Keratinocyte (primary cell): ENCODE measurements at places on chromosomes 13 and 19. TPM values are rescaled to one million over a fixed set of nuclear protein-coding genes. Genes with fewer than 3 reads are reported as not detected.

FFAR1 gene
- not detected in 3 replicates for polyA plus RNA-seq

CYP4F8 gene
- not detected in 3 replicates for polyA plus RNA-seq

KLK7 gene
- 22.4 to 33.8 TPM (median 29.2 TPM) in 3 replicates for polyA plus RNA-seq

FLT1 gene
- 0.01 to 0.21 TPM (median 0.02 TPM) in 3 replicates for polyA plus RNA-seq

ZNF20 gene
- polyA plus RNA-seq = 1.6 to 3.4 TPM (median 2.4 TPM) in 3 replicates

DPF1 gene
- 1.5 to 1.9 TPM (median 1.8 TPM) in 3 replicates for polyA plus RNA-seq

DNA sequence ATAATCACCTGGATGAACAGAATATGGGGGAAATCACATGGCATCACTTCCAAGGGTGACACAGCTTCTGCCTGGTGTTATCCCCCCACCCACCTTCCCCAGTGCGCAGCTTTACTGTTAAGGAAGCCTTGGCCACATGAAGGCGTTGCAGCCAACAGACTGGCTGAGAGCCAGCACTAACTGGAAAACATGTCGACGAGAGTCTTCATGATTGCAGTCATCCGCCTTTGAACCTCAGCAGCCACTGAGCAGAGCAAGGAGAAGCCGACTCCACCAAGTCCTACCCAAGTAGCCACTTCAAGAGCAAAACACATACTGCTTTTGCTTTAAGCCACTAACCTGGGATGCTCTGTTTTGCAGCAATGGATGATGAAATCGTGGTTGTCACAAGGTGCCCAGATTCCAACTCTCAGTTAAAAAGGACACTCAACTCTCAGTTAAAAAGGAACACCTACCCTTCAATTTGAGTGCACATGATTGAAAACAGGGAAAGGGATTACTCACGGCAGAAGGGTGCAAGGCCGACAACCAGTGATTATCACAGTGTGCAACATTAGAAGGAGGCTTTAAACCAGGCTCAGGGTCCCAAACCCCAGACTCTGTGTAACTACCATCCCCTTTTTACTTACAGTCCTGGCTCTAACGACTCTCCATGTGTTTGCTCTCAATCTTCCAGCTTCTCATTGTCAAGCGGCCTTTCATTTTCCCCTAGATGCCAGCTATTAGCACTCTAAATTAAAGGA is 149.1 kb downstream of the KLF12 start:
- no peak overlapping the region for H3K4me3 ChIP-seq
- H3K4me1 ChIP-seq = no peaks in the 10 kb centered on the region
- DNase-seq = no peak
- H3K27me3 ChIP-seq = no peaks in the 10 kb centered on the region
- no peaks in the 10 kb centered on the region for H3K36me3 ChIP-seq

DNA sequence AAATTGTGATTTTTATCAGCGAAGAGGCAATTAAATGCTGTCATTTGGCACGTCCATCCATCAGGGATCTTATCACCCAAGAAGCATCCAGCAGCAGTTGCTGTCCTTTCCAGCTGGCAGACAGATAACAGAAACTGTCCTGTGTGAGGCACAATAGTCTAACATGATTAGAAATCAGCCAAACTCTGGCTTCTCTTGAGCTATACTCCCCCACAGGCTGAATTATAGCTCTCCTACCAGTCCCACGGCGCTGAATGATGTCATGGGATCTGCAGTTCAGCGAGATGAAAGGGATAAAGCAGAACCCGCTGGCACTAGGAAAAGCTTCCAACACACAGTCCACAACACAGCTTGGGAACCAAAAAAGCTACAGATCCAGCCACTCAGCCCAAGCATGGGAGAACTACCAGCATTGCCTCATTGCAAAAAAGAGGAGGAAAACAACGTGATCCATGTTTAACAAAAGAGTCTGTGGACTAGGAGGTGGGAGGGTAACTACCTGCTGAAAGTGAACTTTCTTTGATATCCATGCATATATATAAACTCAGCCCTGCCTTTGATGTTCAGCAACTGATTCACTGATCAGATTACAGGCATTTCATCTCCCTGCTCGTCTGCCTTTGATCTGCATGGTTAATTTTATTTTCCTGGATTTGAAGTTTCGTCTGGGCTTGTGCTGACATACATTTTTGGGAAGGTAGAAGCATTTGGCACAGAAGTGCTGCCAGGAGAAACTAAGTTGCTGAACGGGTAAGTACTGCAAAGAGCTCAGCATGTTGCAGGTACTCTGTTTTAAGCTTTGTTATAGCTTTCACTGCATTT is at the start of gene TNFRSF19:
TSS of gene TNFRSF19 (plus strand) at position 314 of the 822 bp plus-strand sequence. CDS start 19,772 bp downstream, outside the sequence.
- DNase-seq = no peak
- H3K27ac ChIP-seq = no peak within 1 kb of the TSS
- peaks cover 11% of the 10 kb centered on the region for H3K4me1 ChIP-seq
- H3K4me3 ChIP-seq = peak within 1 kb of the TSS; percentile 29
- no peaks in the 10 kb centered on the region for H3K36me3 ChIP-seq

DNA sequence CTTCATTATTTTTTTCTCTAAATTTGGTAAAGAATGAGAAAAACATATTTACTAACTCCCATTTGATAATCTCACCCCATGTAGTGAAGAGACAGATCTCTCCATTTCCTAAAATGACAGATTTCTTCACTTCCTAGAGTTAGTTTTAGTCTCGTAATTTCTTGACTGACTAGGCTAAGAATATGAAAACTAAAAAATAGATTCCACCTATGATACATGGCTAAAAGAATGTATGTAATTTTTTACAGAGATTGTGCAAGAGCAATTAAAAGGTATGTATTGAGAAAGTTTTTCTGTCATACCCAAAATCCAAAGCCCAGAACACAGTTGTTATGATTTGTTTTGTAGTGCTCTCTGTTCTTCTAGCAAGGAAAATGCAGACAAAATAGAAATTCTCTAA is 9.5 kb downstream of the NALCN start:
- H3K36me3 ChIP-seq = no peaks in the 10 kb centered on the region
- no peak for DNase-seq
- no peaks in the 10 kb centered on the region for H3K27me3 ChIP-seq
- H3K4me1 ChIP-seq = no peaks in the 10 kb centered on the region
- no peak overlapping the region for H3K4me3 ChIP-seq

GRCh38 chr19:18058208-18059009 is 28.3 kb downstream of the IL12RB1 start:
- H3K4me1 ChIP-seq = no peaks in the 10 kb centered on the region
- H3K27me3 ChIP-seq = no peaks in the 10 kb centered on the region
- H3K36me3 ChIP-seq = no peaks in the 10 kb centered on the region
- no peak overlapping the region for H3K4me3 ChIP-seq
- no peak for DNase-seq

- H3K36me3 ChIP-seq = no peaks in the 10 kb centered on the region
- no peak overlapping the region for H3K27ac ChIP-seq
- H3K4me1 ChIP-seq = peaks cover 9% of the 10 kb centered on the region
- DNase-seq = no peak
- no peak overlapping the region for H3K4me3 ChIP-seq
These were observed 551.6 kb downstream of the MYO16 start for GRCh38 chr13:109180905-109181425.

GRCh38 chr13:80173224-80173623 is 167.7 kb downstream of the SPRY2 start:
- no peak for DNase-seq
- H3K4me3 ChIP-seq = no peak overlapping the region
- no peak overlapping the region for H3K27ac ChIP-seq
- peaks cover 3% of the 10 kb centered on the region for H3K4me1 ChIP-seq

DNA sequence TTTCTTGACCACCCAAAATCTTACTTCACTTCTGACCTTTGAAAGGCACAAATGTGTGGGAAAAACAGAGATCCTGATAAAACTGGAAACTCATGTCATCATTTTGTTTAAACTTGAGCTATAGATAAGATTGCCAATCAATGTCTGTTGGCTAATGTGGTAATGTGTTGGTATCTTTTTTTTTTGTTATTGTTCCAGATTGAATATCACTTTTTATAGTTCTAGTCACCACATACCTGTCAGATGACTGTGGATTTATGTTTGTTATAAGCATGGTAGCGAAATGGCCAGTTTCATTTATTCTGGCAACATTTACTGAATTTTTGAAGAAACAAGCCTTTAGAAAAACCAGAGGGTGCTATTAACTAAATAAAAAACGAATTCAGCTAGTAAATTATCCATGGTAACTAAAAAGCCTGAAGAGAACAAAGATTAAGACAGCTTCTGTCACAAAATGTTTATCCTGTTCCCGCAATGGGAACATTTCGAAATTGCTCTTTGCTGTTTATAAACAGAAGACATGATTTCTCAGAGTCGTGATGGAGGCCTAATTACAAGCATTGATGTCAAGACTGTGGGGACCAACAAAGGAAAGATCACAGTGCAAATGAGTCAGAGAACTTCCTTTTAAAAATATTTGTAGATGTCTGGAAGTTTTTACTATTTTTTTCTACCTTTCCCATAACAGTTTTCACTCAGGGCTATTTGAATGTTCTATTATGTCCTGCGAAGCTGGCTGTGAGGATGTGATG is 82.9 kb upstream of the POSTN start:
- H3K27me3 ChIP-seq = no peaks in the 10 kb centered on the region
- H3K4me3 ChIP-seq = no peak overlapping the region
- no peak overlapping the region for H3K27ac ChIP-seq

- peaks cover 4% of the 10 kb centered on the region for H3K36me3 ChIP-seq
- no peaks in the 10 kb centered on the region for H3K27me3 ChIP-seq
- H3K4me3 ChIP-seq = no peak overlapping the region
- H3K4me1 ChIP-seq = peaks cover 14% of the 10 kb centered on the region
- H3K27ac ChIP-seq = no peak overlapping the region
- no peak for DNase-seq
These were observed 27.4 kb downstream of the LRCH1 start for GRCh38 chr13:46580362-46580839.

DNA sequence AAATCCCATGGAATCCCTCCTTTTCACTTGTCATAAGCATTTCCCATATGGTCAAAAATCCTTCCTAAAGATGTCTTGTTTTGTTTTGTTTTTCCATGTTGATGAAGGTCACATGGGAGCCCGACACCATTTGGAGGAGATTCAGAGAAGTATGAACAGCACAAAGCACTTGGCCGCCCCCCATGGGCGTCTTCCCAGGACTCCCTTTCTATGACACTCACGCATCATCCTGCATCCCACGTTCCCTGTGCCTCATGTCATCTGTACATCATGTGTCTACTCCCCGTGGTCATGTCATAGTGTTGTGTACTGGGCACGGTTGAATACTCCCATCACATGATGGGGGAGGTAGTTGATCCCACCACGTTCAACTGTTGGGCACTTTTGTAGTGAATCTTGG is 2.0 kb downstream of the ZSCAN1 start:
- no peaks in the 10 kb centered on the region for H3K27me3 ChIP-seq
- no peak overlapping the region for H3K4me3 ChIP-seq
- H3K36me3 ChIP-seq = no peaks in the 10 kb centered on the region
- DNase-seq = no peak

DNA sequence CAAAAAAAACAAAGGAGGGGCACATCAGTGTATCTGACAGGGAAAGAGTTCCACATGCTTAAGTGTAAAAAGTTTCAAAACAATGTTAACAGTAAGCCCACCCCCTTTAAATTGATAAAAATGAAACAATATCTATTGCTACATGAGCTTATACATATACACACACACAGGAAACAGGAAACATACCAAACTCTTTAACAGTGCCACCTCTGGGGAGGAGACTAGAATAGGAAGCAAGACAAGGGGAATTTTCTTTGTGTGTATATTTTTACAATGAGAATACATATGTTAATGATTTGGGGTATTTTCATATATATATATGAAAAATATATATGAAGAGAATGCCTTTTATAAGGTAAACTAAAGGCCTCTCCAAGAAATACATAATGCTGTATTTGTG is 44.7 kb downstream of the TPT1 start:
- H3K27ac ChIP-seq = no peak overlapping the region
- peaks cover 1% of the 10 kb centered on the region for H3K36me3 ChIP-seq
- peaks cover 15% of the 10 kb centered on the region for H3K4me1 ChIP-seq
- no peak overlapping the region for H3K4me3 ChIP-seq
- H3K27me3 ChIP-seq = no peaks in the 10 kb centered on the region
- no peak for DNase-seq

DNA sequence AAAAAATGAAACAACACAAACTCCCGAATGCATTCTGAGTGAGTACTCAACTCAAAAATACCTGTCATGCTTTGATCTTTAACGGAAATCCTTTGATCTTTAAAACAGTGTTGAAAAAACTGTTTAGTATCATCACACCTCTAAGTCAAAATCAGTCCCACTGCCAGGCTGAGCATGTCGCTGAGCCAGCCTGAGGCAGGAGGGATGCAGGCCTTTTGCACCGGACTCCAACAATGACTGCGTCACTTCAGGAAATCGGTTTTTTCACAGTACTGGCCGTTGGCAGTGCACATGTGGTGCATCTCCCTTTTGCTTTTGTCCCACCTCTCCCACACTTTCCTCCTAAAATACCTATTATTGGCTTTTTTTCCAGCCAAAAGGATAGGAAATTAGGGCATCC is 78.2 kb downstream of the SHISA2 start:
- no peaks in the 10 kb centered on the region for H3K36me3 ChIP-seq
- no peaks in the 10 kb centered on the region for H3K4me1 ChIP-seq

DNA sequence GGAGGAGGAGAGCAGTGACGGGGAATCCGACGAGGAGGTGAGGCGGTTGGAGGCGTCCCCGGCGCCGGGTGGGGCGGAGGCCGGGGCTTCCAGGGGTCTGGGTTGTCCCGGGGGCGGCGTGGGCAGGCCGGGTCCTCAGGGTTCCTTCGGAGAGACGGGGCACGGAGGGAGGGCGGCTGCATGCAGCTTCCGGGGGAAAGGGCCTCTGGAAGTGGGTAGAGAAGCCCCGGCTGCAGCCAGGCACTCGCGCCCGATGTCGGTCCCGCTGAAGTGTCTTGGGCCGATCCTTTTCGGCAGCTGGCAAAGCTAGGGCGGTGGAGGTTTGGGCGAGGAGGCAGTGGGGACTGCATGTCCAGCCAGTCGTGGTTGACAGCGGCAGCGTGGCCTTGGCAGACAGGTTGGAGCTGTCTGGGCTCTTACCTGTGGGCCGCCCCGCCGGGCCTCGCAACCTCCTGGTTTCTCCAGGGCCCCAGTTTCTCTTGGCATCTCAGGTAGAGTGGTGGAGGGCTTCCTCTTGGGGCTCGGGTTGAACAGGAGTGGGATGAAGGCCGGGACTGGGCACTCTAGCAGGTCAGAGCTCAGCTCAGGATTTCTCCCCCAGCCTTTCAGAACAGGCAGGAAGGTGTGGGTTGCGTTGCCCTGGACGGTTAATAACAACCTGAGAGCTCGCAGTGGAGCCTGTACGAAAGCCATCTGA is 690 bp downstream of the KMT2B start:
- H3K36me3 ChIP-seq = peaks cover 20% of the 10 kb centered on the region
- H3K4me3 ChIP-seq = peak overlapping the region; percentile 78
- no peaks in the 10 kb centered on the region for H3K27me3 ChIP-seq
- DNase-seq = no peak

DNA sequence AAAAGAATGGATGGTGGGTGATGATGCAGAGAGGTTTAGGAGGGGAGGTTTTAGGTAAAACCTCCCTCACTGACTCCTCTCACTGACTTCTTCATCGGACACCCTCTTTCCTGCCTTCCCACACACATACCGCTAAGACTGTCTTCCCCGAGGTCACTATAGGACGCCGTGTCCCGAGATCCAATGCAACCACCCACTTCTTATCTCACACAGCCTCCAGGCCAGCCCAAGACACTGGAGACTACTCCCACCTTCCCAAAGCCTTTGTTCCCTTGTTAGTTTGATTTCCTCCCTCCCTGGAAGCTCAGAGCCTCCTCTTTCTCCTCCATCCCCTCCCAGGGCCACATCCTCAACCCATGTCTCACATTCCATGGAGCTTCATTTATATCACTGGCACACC is 16.5 kb upstream of the CAMSAP3 start:
- no peak overlapping the region for H3K4me3 ChIP-seq
- H3K4me1 ChIP-seq = no peaks in the 10 kb centered on the region
- no peaks in the 10 kb centered on the region for H3K36me3 ChIP-seq
